ENCODE measurements at places on chromosomes 1 and 21. TPM values are rescaled to one million over a fixed set of nuclear protein-coding genes. Genes with fewer than 3 reads are reported as not detected.

GRCh38 chr1:3403388-3404231 lies 50.9 kb upstream of the ARHGEF16 start:
- DNase-seq = no peak

DNA sequence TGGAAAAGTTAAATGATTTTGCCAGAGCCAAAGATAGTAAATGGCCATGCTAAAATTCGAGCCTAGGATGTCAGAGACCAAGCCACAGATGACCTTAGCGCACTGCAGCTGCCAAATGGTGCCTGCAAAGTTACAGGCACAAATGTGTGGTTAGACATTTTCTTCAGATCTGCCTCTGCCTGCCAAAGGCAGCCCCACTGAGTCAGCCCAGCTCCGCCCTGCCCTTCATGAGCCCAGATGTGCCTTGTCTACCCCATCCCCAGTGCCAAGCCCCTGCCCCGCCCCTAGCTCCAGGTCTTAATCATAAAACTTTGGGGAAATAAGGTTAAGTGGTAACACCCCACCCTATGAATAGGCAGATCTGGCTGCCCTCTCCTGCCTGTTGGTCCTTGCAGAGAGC lies 105.9 kb downstream of the DTL start:
- DNase-seq = no peak

- no peak for DNase-seq
These were observed 14.6 kb downstream of the MTX1 start for GRCh38 chr1:155223047-155223446.

- DNase-seq = peak; percentile 52
These were observed 2.7 kb downstream of the FAM110D start for GRCh38 chr1:26161415-26162219.

GRCh38 chr1:6648556-6648955 lies 23.9 kb downstream of the THAP3 start:
- DNase-seq = no peak

- no peak for DNase-seq
These were observed 46.4 kb downstream of the TMCC2 start for GRCh38 chr1:205274041-205274691.

DNA sequence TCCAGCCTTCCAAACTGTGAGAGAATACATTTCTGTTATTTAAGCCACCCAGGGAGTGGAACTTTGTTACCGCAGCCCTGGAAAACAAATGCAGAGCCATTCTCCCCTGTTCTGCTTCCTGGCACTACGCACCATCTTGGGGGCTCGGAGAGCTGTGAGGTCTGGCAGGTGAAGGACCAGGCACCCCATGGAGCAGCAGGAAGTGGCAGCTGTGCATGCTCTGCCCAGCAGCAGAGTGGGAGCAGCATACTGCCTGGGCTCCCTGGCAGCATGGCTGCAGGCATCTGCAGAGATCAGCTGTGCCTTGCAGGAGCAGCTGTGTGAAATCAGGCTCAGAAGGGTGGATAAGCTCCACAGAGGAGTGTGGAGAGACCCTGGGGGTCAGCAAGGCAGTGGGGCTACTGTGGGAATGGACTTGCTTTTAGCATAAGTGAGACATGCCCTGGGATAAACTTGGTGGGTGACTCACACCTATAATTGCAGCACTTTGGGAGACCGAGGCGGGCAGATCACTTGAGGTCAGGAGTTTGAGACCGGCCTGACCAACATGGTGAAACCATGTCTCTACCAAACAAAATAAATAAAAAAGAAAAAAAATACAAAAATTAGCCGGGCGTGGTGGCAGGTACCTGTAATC lies 17.7 kb upstream of the ZSCAN20 start:
- no peak for DNase-seq

L1TD1 gene
- not detected for total RNA-seq

- DNase-seq = no peak
These were observed 16.7 kb downstream of the C1orf174 start for GRCh38 chr1:3883194-3883925.

- no peak for DNase-seq
These were observed 95.3 kb downstream of the ABCA4 start for GRCh38 chr1:94025383-94026340.

- no peak for DNase-seq
These were observed 27.9 kb downstream of the ANGEL2 start for GRCh38 chr1:212987702-212988322.

RRP15 gene
- 12.5 TPM for total RNA-seq

DNA sequence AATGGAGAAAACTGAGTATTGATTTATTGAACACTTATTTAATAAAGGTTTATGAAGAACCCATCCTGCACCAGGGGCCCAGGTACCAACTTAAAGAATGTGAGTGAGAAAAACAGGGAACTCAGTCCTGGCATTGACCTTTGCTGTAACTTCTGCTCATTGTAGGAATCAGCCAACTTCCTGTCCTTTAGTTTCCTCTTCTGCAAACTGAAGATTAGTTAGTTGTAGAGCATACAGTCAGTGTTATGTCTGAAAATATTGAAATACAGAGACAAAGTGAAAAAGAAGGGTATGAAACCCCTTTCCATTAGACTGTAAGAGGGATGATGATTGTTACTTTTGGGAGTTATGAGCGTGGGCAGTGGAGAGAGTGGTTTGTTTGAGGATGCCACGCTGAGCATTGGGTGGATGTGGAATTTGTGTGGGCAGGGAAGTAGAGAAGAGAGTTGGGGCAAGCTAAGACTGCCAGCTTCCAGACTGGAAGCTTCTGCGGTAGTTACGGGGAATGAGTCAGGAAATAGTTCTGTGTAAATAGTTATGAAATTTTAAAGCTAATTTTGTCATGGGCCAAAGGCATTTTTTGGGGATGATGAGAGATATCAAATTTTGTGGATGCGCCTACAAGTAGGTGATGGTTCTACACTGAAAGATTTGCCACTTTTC lies 89.2 kb downstream of the GPR88 start:
- DNase-seq = no peak

CR1L gene
- total RNA-seq = not detected

DNA sequence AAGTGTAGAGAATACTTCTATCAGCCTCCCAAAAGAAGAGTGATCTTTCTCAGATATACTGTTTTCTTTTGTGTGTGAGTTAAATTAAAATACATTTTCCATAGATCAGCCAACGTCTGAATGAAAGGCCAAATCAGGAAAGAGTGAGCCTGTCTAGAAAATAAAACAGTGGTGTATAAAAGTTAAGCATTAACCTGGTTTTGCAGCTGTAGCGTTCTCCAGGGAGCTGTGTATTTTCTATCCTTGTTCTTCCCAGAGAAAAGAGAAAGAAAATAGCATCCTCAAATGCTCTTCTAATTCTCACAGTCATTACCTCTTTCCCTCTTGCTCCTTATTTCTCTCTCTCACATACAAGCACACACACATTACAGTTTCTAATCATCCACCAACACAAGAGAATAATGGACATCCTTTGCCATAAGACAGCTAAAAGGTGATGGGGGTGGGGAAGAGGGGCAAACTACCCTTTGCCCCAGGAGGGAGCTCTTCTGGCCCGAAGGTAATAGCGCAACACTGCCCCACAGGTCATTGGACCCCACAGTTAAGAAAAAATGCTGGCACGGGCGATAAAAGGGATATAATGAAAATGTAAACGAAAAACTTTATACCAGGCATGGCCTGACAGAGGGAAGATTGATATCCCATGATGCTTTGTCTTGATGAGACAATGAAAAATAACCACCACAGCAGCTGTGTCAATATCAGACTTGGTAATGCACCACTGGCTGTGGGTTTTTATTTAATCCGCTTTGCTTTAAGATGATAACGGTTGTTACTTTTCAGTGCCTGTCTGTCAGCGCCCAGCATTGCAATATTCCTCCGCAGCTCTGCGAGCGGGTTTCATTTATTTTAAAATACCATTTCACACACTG lies 150.3 kb downstream of the NUF2 start:
- no peak for DNase-seq

SNX7 gene
- total RNA-seq = 0.63 TPM

RXFP4 gene
- not detected for total RNA-seq

ACKR1 gene
- not detected for total RNA-seq

PTGER3 gene
- 0.05 TPM for total RNA-seq

DNA sequence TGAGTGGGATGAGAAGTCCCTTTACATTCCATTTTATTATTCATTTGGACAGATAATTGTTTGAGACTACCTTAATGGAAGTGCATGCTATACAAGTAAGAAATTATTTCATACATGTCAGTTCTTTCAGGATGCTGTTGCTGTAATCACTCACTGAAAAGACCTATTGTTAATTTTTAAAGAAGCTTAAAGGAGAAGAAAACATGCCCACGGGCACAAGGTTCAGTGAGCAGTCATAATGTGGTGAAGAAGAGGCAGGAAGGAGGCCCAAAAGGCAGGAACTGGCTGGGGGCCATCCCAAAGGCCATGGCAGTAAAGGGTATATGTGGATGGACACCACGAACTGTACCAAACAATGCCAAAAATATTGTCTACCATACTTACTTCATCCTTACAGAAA lies 206.0 kb downstream of the LYPLAL1 start:
- no peak for DNase-seq

DNA sequence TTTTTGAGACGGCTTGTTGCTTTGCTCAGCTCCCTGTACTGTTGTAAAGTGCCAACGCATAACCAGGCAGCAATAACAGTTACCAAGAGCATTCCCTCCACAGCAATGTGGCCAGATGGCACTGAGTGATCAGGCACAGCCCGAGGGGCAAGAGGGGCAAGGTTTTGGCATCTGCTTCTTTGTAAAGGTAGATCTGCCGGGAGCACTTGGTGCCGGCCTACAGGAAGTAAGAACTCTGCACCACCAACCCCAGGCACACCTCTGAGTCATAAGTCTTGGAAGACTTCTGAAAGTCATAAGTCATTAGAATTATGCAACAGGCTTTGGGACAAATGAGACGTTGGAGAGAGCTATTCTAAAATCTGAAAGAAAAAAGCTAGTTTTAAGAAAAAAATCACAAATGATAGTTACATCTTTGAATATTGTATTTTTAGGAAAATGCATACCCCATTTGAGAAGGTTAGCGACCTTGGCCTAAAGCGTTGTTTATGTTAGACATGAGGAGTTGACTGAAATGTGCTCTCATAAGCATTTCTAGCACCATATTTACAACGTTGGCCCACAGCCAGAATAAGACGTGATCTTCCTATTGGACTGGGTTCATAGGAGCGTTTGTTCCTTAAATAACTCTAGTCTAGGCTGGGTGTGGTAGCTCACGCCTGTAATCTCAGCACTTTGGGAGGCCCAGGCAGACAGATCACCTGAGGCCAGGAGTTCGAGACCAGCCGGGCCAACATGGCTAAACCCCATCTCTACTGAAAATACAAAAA lies 37.7 kb upstream of the MAP10 start:
- no peak for DNase-seq

- DNase-seq = peak; percentile 18
These were observed 11.8 kb upstream of the ALG14 start for GRCh38 chr1:95084317-95085176.

PDPN gene
- total RNA-seq = not detected

S100A9 gene
- not detected for total RNA-seq

- DNase-seq = no peak
These were observed 20.5 kb downstream of the PLA2G4A start for GRCh38 chr1:186849271-186849671.

DNA sequence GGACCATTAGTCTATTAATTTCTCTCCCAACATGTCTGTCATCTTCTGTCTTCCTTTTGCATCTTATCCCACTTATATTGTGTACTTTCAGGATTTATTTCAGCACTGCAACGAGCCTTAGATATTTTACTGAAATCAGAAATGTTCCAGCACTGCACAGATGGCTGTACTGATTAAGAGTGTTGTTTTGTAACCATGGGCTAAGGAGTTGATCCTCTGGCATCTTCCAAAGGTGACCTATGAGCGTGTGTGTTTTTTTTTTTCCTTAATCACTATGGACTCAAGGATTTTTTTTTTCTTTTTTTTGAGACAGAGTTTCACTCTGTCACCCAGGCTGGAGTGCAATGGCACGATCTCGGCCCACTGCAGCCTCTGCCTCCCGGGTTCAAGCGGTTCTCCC lies 7.1 kb upstream of the DDX59 start:
- DNase-seq = no peak
